Activated CD8-positive, alpha-beta memory T cell treated with anti-CD3 and anti-CD28 coated beads for 48 hours (primary cell): ENCODE measurements at places on chromosomes 4 and X.

DNA sequence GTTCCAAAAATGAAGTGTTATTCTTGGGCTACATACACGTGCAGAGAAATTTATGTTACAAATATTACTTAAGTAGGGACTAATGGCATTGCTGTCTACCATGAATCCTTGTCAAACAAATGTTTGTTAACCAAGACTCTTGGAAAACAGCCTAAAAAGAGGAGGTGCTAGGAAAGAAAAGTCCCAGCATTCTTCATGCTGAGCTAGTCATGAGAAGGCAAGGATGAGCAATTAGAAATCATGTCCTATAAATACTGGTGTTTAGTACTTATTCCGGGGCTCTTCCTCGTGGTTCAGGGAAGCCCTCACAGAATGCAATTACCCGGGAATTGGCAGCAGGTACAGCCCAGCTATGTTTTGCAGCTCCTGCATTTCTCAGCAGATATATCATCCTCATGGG is 378.1 kb upstream of the FTHL17 start:
- no peak for DNase-seq

DNA sequence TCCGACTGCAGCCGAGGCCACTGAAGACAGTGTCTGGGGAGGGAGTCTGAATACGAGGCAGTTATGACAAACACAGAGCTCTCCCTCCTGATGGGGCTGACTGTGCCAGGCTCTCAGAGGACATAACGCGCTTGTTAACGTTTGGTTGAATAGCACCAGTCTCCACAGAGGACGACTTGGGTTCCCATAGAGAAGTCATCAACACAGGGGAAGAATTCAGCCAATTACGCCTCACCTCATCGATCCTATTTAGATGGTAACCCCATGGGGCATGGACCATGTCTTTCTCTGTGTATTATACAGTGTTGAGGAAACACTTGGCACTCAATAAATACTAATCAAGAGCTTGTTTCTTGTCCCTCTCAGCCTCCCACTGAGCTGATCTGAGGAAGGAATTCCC is 642.6 kb upstream of the LCORL start:
- DNase-seq: no peak

- DNase-seq: no peak
These were observed 232.3 kb upstream of the TENM3 start for GRCh38 chr4:182010876-182011275.

DNA sequence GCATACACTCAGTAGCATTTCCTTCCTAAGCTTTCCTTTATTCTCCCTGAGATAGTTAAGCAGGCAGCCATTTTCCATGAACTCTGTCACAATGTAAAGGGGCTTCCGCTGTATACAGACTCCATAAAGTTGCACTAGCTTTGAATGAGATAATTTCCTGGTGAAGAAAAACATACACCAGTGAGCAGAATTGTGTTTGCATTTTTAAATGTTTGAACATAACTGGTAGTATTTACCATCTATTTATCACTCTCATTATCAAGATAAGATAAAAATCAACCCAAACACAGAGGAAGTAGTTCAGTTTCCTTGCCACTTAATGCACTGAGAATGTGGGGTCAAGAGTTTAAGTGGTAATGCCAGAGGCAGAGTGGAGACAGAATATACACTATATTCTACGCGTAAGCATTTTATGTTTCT is 54.1 kb downstream of the TXK start:
- no peak for DNase-seq
